Right renal pelvis (tissue), 4 donors: ENCODE measurements at places on chromosomes 5 and 9. TPM values are rescaled to one million over a fixed set of nuclear protein-coding genes. Genes with fewer than 3 reads are reported as not detected.

DNA sequence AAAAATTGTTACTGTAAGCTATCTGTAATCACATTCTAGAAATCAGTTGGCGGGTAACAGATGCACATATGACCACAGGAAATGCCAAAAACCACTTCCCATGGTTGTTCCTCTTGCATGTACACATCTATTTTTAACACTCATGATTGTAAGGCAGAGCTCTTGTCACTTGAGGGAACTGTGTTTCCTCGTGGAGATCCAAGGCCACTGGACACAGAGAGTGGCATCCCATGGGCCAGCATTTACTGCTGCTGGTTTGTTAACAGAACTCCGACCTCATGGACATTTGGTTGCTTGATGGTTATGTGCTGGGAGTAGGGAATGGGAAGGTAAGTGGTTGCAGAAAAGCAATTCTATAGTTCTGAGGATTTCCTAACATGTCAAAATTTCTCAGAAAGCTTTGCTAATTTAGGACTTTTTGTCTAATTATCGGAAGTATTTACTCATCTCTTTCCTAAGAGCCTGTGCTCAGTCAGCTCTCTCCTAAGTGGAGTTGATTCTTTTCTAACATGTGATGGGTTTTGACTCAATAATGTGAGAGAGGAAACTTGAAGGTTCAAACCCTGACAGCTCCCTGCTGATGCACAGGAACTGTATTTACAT is 202.0 kb upstream of the NR3C1 start:
- DNase-seq = no peak

DNA sequence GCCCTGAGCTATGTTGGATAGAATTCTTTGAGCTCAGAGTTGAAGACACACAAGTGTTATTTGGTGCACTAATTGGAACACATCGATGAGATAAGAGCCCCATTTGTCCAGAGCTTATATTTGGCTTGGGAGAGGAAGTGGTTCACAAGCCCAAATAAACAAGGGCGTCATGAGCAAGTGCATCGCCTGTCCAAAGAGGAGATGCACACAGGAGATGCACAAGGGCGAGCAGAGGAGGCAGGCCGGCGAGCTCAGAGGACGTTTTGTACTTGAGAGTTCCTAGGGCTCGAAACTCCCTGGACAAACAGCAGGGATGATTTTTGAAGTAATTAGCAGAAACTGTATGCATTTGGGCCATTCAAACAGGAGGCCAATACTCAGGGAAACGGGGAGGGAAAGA is 212.8 kb upstream of the IRX1 start:
- no peak for DNase-seq

CDH9 gene
- polyA plus RNA-seq = 6.9 TPM

- DNase-seq = no peak
These were observed 115.0 kb downstream of the CETN3 start for GRCh38 chr5:90294604-90295003.

- DNase-seq = no peak
These were observed 124.0 kb downstream of the ESM1 start for GRCh38 chr5:54861212-54861894.

DNA sequence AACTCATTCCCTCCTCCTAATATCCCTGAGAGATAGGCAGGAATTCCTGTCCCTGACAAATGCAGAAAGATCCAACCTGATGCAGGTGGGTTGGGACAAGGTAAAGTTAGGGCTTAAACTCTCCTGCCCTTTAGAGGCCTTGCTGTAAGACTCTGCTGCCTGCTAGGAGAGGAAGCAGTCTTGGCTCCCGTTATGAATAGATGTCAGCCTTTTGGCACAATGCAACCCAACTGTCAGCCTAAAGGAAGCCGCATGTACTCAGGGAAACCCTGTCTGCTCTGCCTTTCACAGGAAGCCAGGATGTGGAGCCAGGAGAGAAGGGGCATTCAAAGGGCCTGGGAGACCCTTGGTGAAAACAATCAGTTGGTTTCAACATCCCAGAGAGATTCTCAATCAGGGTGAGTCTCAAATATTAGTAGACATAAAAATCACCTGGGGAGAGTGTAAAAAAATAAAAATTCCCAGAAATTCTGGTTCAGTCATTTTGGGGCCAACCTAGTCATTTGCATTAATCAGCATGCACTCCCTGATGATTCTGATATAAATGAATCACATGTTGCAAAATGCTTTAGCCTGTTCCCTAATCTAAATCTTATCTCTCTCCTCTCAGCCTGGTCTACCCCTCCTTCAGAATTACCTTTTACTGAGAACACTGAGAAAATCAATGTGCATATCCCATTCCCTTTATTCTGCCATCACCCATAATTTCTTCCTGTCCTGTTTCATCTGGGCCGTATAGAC is 136.2 kb upstream of the TRIM32 start:
- no peak for DNase-seq

NDUFA8 gene
- 78.6 TPM for polyA plus RNA-seq

GRCh38 chr9:19965336-19965735 is 176.5 kb upstream of the SLC24A2 start:
- no peak for DNase-seq

GRCh38 chr9:21402386-21403251 is 6.3 kb upstream of the IFNA8 start:
- no peak for DNase-seq

KCTD16 gene
- 2.0 TPM for polyA plus RNA-seq

GGTA1 gene
- 6.6 TPM for polyA plus RNA-seq

HTR1A gene
- polyA plus RNA-seq = not detected

- no peak for DNase-seq
These were observed 161.0 kb downstream of the SLC25A46 start for GRCh38 chr5:110899566-110900412.

DNA sequence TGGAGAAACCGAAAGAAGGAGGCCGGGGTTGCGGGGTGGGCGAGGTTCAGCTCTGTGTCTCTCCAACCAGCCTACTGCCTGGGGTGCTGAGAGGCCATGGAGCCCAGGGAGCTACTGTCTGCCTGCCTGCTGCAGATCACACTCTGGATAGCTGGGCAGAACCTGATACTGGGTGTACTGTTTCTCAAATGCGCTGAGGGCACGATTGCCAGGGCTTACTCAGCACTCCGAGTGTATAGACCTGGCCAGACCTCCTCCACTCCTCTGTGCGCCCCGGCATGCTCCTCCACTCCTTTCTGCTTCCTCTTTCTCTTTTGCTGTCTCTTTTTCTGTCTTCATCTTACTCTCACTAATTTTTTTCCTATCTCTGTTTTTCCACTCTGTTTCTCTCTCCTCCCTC is 215.1 kb downstream of the PAPPA start:
- no peak for DNase-seq

DNA sequence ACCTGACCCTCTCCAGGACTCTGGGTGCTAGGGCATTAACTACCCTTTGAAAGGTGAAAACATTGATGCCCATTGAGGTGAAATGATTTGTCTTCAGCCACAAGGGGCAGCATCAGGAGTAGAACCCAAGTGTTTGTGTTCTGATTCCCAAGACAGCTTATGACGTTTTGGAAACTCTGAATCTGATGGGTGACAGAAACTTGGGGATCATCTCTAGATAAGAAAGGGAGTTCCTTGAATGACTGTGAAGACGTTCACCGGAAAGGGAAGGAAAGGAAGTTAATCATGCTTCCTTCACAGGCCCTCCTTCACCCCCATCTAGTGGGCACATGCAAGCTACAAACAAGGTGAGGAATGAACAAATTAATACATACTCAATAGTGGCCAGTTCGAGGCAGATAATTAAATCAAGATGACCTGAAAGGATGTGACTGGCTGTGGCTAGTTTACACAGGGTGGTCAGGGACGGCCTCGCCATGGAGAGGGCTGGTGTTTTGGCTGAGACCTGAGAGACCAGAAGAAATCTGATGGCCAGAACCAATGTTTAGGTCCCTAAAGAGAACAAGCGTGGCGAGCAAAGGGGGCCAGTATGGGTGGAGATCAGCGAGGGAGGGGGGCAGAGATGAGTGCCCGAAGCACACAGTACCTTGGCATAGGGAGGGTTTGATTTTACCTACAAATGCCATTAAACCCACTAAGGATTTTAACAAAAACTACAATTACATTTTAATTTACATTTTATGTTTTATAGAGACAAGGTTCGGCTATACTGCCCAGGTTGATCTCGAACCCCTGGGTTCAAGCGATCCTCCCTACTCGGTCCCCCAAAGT is 937 bp upstream of the SLC26A2 start:
- DNase-seq = no peak

GRCh38 chr9:99567436-99567835 is 254.2 kb upstream of the NR4A3 start:
- no peak for DNase-seq

DNA sequence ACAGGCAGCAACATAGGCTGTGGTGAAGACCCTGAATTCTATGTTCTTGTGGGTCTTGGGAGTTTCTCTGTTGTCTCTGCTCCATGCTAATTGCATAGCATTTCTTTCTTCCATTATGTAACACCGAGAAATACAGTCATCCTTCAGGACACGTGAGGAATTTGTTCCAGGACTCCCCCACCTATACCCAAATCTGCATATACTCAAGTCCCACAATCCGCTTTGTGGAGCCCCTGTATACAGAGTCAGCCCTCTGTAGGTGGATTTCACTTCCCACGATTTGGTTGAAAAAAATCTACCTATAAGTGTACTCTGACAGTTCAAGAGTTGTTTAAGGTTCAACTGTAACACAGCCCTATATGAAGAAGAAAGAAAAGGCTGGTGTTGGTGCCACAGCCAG is 22.1 kb downstream of the ANKRD33B start:
- DNase-seq = no peak

- no peak for DNase-seq
These were observed 76.8 kb downstream of the UBE2QL1 start for GRCh38 chr5:6525422-6525821.

MARVELD2 gene
- 24.4 TPM for polyA plus RNA-seq

DNA sequence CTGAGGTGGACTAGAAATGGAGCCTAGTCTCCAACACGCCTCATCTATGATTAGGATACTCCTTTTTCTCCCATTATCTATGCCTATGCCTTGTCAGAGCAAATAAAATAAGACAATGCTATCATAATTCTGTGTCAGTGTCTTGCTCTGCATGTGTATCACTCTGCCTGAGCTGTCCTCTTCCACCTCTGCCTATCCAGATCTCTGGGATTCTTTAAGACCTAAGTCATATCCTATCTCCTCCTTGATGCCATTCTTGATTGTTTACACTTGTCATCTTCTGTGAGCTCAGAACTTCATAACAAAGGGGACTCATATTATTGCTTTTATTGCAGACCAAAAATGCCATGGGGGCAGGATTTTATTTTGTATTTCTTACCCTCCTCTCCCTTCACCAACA is 351.2 kb upstream of the C9orf72 start:
- no peak for DNase-seq

GRCh38 chr9:69871118-69871834 is 50.7 kb downstream of the CFAP95 start:
- no peak for DNase-seq

GRCh38 chr9:126564716-126565115 is 49.0 kb upstream of the LMX1B start:
- DNase-seq = no peak
